ENCODE measurements at places on chromosomes 7 and 10. TPM values are rescaled to one million over a fixed set of nuclear protein-coding genes. Genes with fewer than 3 reads are reported as not detected.

The CDNF gene
- 3.9 TPM for total RNA-seq

The SYNPO2L gene
- not detected for total RNA-seq

The HOXA1 gene
- total RNA-seq: not detected

The COBL gene
- total RNA-seq: 17.1 TPM

The PHKG1 gene
- total RNA-seq: 0.26 TPM

The STEAP4 gene
- 5.2 TPM for total RNA-seq

The C10orf88 gene
- total RNA-seq: 2.2 TPM
